ENCODE measurements at places on chromosomes 6 and 20.

GRCh38 chr20:51811042-51811355 lies 8.7 kb upstream of the SALL4 start:
- DNase-seq, result no peak

GRCh38 chr20:59371431-59371830 lies 71.0 kb downstream of the EDN3 start:
- no peak for DNase-seq

- no peak for DNase-seq
Observed at GRCh38 chr6:11350294-11350693, 117.8 kb upstream of the NEDD9 start.

- peak; percentile 25 for DNase-seq
Observed at GRCh38 chr6:108119769-108120141, 45.2 kb upstream of the OSTM1 start.

- peak; percentile 30 for DNase-seq
Observed at GRCh38 chr6:168826726-168827585, 386.0 kb downstream of the SMOC2 start.

DNA sequence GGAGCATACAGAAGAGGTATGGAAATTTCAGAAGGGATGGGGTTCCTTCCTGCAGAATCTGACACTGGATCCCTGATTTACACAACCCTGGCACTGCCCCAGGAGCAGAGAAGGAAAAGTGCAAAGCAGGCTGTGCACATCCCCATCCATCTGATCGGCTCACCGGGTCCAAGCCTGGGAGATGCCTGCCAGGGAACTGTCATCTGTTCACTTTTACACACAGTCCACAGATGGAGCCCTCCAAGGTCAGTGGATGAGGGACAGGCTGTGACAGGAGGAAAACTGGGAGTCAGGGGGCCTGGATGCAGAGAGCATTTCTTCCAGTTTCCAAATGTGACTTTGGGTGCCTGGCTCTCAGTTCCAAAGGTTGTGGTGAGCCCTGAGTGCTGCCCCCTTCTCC lies 11.0 kb upstream of the SYNDIG1 start:
- DNase-seq, result peak; percentile 84

GRCh38 chr6:21176197-21176596 lies 417.4 kb upstream of the SOX4 start:
- no peak for DNase-seq

DNA sequence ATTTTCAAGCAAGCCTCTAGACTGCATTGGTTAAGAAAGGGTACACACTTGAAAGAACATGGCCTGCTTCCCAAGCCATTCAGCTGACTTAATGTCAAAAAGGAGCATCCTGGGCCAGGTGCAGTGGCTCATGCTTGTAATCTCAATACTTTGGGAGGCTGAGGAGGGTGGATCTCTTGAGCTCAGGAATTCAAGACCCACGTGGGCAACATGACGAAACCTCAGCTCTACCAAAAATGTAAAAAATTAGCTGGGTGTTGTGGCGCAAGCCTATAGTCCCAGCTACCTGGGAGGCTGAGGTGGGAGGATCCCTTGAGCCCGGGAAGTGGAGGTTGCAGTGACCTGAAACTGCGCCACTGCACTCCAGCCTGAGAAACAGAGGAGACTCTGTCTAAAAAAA lies 26.9 kb upstream of the NT5E start:
- DNase-seq, result no peak

DNA sequence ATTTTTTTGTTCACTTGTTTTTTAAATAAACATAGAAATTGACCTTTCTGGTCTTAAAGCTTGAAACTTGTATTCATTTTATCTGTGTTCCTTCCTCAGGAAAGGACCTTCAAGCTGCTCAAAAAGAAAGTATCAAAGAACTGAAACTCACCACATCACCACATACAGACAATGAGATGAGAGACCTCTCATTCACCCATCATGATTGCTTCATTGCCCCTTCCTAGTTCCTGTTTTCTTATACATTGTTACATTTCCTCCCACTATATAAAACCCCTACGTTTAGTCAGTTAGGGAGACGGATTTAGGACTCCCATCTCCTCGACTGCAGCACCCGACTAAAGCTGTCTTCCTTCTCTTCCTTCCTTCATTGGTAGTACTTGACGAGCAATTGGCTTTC lies 180.5 kb upstream of the OPRM1 start:
- no peak for DNase-seq

GRCh38 chr6:149545754-149546471 lies at the start of gene PPIL4:
TSS of gene PPIL4 (minus strand) at chr6:149546043. CDS start at chr6:149546005, 38 bp downstream.
- DNase-seq, result peak; percentile 98

- DNase-seq, result no peak
Observed at GRCh38 chr6:119346936-119347335, 2.6 kb downstream of the MAN1A1 start.

DNA sequence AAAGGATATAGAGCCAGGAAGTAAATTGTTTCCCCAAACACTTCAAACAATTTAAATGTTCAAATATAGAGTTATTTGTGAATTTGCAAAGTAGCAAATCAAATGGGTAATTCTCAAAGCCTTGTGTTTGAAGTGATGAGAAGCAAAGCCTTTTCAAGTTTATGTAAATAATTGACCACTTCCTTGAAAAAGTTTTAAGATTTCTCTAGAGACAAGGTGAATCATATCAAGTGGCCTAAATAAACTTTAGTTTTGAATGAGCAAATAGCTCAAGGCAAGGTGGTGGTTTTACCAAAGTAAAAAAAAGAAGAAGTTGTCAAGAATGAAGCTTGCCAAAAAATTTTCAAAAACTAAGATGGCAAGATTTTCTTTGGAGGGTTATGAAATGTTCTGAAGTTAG lies 42.6 kb upstream of the IFNGR1 start:
- DNase-seq, result no peak

- DNase-seq, result no peak
Observed at GRCh38 chr6:45522486-45522885, 144.8 kb upstream of the SUPT3H start.

GRCh38 chr6:83590416-83590815 lies 78.1 kb downstream of the PRSS35 start:
- no peak for DNase-seq

DNA sequence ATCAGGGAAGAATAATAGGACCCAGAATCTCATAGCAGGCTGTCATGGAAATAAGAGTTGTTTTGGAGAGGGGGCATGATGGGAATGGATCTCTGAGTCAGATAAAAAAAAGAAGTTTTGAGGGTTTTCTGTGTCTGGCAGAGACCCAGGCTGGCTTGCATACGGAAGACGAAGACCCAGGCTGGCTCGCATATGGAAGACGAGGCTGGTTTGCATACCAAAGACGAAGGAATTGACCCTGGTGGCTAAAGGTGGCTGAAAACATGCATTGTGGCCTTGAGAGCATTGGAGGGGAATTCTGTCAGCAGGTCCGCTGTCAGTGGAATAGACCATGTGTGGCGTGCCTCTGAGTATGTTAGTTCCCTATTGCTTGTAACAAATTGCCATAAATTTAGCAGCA lies 335.1 kb downstream of the BTBD3 start:
- DNase-seq, result no peak

DNA sequence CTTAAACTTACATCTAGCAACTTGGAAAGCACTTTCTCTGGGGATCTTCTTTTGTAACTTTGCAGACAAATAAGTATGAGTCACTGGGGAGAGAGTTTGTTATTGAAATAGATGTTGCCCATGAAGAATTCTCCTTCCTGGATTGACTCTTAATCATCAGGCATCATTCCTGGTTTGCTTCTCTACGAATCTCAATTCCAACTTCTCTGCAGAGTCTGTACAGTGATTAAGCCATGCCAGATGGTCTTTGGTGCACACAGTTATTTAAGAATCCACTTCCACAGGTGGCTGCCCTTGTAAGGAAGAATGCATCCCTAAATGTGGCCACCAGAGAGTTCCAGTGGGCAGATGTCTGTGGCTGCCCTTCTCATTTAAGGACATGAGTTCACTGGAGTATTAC lies 25.7 kb downstream of the MYCT1 start:
- DNase-seq, result no peak

GRCh38 chr20:47113362-47114109 lies 218.9 kb downstream of the EYA2 start:
- DNase-seq, result no peak

DNA sequence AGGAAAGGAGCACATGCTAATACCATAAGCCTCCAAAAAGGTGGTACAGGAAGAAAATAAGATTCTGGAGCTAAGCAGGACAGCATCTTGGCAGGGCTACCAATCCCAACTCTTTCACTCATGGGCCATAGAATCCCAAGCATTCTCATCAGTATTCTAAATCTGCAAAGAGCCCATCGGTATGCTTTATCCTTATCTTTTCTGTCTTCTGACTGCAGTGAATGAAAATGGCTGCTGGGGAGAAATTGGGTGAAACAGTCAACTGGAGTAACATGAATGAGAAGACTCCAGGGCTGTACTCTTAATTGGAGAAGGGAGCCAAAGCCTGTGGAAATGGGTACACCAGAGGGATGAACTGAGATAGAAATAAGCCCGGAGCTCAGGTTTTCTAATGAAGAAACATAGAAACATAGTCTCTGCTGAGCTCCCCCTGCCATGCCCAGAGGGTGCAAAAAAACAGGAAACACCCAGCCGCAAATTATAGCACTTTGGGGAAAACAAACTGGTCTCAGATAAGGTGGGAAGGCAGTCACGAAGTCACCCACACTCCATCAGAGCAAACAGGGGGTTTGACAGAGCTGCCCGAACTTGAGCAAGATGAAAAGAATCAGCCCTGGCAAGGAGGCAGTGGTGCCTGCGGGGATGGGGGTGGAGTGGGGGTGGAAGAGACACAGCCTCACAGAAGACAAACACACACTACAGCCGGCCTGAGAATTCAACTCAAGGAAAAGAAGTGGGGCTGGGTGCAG lies 35.4 kb upstream of the E2F3 start:
- no peak for DNase-seq

DNA sequence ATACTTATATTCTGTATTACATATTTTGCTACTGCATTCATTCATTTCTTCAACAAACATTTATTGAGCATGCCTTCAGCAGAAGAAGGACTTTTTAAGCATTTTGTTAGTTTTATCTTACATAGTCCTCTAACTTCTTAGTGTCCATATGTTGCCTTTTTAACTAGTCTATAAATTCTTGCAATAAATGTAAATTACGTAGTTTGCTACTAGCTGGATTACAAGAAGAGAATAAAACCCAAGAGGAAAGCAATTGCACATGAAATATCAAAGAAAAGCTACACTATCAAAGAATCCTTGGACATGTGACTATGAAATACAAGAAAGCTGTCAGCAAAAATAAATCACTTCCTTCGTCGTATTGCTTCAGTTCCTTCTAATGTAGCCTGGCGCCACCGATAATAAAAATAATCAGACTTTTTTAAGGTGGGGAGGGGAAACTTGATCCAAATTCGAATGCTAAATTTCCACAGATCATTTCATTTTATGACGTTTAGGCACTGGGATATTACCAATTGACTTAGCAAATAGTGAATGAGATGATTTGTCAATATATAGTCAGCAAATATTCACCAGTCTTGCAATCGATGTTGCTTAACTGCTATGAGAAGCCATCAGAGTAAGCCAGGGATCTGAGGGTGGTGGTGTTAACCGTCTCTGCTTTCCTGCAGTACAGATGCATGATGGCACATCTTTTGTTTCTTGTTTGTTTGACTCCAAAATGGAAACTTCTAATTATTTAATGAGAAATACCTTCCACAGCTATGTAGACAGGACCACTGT lies 258.7 kb upstream of the EXOC2 start:
- no peak for DNase-seq

DNA sequence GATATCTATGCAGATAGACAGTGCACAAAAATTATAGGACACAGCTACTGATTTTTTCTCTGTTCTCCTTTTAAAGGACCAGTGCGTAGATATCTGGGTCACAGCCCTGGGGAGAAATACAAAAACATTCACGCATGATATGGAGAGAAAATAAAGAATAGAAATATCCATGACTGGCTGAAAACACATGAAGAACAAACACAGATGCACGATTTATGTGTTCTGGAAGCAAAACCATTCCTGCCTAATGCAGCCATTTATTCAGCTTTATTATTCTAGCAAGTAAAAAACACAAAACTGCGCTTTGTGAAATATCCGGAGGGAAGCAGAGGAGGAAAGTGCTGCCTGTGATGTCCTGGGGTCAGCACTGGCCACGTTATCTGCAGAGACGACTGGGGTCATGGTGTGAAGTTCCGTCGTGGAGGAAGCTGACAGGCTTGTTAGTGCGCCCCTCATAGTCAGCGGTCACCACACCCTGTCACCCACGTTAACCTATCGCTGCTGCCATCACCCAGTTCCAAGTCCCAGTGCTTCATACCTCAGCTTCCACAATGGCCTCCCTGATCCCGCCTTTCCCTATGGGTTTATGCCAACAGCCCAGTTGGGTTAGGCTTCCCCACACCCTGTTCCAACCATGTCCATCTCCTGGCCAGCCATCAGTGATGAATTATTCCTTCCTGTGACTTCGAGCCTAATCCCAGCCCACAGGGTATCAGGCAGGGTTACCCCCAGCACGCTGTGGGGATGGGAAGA lies 86.6 kb upstream of the RPS6KA2 start:
- DNase-seq, result peak; percentile 24

DNA sequence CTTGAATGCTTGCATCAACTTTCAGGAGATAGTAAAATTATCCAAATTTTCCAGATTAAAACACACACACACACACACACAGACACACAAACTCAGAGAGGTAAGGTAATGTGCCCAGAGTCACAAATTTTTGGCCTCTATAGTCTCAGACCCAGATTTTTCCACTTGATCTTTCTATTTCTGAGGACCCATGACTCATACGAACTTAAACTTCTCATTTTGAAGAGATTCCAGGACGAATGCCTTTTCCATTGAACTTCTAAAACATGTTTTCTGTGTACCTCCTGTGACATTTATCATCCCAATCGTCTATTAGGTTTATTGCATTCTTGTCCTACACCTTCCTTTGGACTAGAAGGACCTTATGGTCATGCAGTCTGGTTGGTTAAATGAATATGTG lies 172.9 kb upstream of the COL21A1 start:
- DNase-seq, result no peak

GRCh38 chr6:54879188-54879985 lies 32.8 kb downstream of the FAM83B start:
- no peak for DNase-seq

GRCh38 chr20:59018817-59019216 lies 412 bp upstream of the TUBB1 start:
- no peak for DNase-seq

- DNase-seq, result peak; percentile 5
Observed at GRCh38 chr6:48389146-48390043, 278.4 kb upstream of the PTCHD4 start.

DNA sequence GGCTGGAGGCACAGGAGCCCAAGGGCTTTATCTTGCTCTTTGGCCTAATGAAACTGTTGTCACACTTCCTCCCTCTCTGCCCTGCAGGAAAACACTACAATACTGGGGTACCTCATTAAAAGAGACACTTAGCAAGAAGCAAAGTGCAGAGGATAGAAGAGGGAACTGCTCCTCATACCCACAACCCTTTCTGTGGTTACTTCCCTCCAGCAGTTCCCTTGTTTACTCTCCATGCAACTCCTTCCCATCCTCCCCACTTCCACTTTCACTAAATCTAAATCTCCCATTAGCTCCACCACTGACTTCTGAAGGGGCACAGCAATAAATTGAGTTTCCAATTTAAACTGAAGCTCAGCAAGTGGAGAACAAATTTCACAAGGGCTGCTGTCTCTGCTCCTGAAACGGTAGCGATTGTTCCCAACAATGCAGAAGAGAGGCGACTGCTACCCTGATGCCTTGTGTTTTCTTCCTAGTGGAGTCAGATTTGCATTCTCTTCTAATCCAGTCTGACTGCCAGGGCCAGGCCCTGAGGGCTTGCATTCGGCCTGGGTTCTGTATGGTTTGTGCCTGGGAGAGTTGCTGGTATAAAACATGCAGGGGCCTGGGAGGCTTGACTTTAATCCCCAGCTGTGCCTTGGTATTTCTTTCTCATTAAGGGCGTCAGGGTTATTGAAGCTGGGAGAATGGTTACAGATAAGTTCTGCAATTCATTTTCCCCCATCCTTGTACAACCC lies 454.7 kb downstream of the TFAP2B start:
- DNase-seq, result peak; percentile 8

- DNase-seq, result no peak
Observed at GRCh38 chr20:889106-889505, 27.0 kb downstream of the ANGPT4 start.

All from brain (organoid and tissue), 16 donors.